ENCODE measurements at places on chromosomes 6 and 20. TPM values are rescaled to one million over a fixed set of nuclear protein-coding genes. Genes with fewer than 3 reads are reported as not detected.

Gene FAM162B
- total RNA-seq, result not detected

Gene CCR6
- not detected for total RNA-seq

Gene NHSL1
- 0.86 TPM for total RNA-seq

Gene RALGAPA2
- 19.6 TPM for total RNA-seq

Gene SLC17A3
- total RNA-seq, result 0.66 TPM

Gene C4B
- 4.7 TPM for total RNA-seq

Gene ZBTB2
- total RNA-seq, result 24.0 TPM

Gene SLC17A4
- total RNA-seq, result not detected

Gene CYP39A1
- total RNA-seq, result not detected

Gene GLP1R
- not detected for total RNA-seq

Gene SAMD3
- 3.1 TPM for total RNA-seq

Gene TMC2
- not detected for total RNA-seq

Gene PDYN
- not detected for total RNA-seq

Gene GSTA2
- not detected for total RNA-seq

Gene MYH7B
- 0.44 TPM for total RNA-seq

Gene SLC24A3
- total RNA-seq, result not detected

Gene ARFGEF3
- 0.22 TPM for total RNA-seq

Gene TAAR2
- not detected for total RNA-seq

Gene PRKN
- not detected for total RNA-seq

Gene ZBTB46
- total RNA-seq, result 1.2 TPM

Gene MEI4
- total RNA-seq, result not detected

Gene TMEM217
- 9.9 TPM for total RNA-seq

Gene SULF2
- 0.66 TPM for total RNA-seq

Gene CST5
- not detected for total RNA-seq

Gene MCM3
- 214 TPM for total RNA-seq

Gene SAPCD1
- total RNA-seq, result 16.7 TPM

Gene PCK1
- total RNA-seq, result not detected

Gene AAR2
- total RNA-seq, result 36.7 TPM

Gene MRS2
- 30.7 TPM for total RNA-seq

Gene TBX18
- total RNA-seq, result not detected

Gene DDO
- not detected for total RNA-seq

Gene SLC22A2
- total RNA-seq, result not detected

Gene CBFA2T2
- total RNA-seq, result 13.2 TPM

Gene PNISR
- total RNA-seq, result 112 TPM

Gene GCNT2
- total RNA-seq, result 3.0 TPM

Data from activated T-helper 1 cell treated with anti-CD3 and anti-CD28 coated beads, Interleukin-12 subunit alpha, Interleukin-12 subunit beta, Interleukin-2, Interleukin-4 antibody, amounts not matched to agents 30 ng/mL and 10 ng/mL and 1 ng/mL, durations not matched to agents 14 hours and 24 hours and 36 hours (primary cell).